NCI-H2171 (cell line): ENCODE measurements at places on chromosomes 3 and 15.

GRCh38 chr3:152621006-152621868 lies 213.7 kb upstream of the P2RY1 start:
- DNase-seq: no peak

DNA sequence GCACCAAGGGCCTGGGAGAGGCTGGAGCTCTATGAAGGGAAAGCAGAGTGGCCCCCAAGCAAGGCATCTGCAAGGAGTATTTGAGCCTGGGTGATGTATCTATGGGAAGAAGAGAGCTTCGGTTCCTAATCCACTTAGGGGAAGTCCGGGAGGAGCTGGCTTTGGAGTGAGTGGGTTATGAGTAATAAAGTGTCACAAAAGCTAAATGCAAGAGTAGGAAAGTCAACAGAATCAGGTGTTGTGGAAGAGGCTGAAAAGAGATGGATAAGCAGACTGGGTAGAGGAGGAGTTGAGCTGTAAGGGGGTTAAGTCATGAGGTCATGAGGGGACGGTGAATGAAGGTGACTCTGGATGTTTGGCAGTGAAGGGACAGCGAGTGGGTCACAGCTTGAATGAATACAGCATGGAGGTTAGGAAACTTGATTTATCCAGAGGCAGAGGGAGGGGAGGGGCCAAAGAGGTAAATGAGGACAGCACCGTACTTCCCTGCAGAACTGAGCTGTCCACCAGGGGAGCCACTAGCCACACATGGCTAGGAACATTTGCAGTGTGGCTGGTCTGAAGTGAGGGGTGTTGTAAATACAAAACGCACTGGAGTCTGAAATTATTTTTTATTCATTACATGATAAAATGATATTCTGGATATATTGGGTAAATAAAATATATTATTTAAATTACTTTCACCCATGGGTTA lies 83.3 kb downstream of the ADCY5 start:
- no peak for DNase-seq

- no peak for DNase-seq
Measured at GRCh38 chr3:197042539-197042938, 12.9 kb upstream of the MELTF start.

DNA sequence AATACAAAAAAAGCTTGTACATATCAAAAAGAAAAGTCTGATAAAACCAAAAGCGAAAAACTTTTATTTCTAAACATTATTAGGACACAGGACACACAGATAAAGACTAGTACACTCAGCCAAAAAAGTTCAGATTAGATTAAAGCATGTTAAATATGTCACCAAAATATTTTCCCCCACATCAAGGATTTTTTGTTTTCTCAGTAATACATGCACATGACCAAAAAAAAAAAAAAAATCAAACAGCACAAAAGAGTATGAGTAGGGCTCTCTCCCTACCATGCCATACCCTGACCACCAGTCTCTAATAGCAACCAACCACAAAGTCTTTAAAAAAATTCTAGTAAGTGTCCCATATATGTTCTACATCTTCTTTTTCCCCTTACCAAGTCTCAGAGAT lies 77.4 kb downstream of the LRRFIP2 start:
- no peak for DNase-seq

- peak; percentile 62 for DNase-seq
Measured at GRCh38 chr3:49017971-49018706, at the start of gene DALRD3. DALRD3 (minus strand) TSS chr3:49018580; CDS start chr3:49018564, 16 bp downstream.

DNA sequence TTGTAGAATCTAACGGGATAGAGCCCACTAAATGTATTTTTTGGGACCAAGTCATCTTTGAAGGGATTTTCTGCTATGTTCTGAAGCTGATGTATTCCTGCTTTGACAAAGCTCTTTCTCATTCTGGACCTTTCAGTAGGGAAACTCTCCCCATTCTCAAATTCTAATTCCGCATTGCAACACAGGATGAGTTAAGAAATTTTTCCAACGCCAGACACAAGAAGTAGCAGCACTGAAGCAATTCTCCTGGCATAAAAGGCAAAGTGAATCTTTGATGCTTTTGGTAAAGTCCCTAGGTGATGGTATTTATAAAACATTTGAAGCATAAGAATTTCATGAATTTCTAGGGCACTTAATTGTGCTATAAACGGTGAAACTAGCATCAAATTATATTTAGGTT lies 76.8 kb downstream of the ZPLD1 start:
- DNase-seq: no peak

DNA sequence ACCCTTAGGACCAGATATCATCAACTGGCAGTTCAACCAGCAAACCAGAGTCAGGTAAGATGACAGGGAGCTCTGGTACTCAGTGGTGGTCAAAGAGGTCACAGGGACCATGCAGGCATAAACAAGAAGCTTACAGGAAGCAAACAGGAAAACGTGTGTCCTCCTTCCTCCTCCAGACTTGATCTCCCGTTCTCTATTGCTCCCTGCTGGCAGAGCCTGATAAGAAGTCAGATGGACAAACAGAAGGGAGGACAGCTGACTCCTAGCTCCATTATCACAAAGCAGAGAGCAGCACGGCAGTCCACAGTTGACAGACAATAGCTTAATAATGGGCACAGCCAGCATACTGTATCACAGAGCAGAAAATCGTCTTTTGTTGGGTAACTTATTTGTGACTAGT lies 156.5 kb upstream of the SLC2A2 start:
- DNase-seq: no peak

DNA sequence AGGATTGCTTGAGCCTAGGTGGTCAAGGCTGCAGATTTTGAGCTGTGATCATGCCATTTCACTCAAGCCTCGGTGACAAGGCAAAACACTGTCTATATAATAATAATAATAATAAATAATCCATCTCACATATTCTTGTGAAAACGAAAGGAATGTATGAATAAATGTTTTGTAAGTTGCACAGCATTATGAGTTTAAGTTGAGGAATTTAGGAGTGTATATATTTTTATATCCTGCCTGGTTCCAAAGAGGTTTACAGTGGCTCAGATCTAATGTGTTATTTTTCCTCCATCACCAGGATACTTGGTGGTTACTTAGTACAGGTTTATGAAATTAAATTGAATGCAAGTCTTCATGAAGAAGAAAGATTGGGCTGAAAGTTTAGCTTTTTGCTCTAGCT lies 77.2 kb downstream of the ATG7 start:
- no peak for DNase-seq

GRCh38 chr3:39440316-39440715 lies 27.2 kb upstream of the MOBP start:
- no peak for DNase-seq

- DNase-seq: no peak
Measured at GRCh38 chr15:36755341-36756000, 176.0 kb downstream of the CDIN1 start.

DNA sequence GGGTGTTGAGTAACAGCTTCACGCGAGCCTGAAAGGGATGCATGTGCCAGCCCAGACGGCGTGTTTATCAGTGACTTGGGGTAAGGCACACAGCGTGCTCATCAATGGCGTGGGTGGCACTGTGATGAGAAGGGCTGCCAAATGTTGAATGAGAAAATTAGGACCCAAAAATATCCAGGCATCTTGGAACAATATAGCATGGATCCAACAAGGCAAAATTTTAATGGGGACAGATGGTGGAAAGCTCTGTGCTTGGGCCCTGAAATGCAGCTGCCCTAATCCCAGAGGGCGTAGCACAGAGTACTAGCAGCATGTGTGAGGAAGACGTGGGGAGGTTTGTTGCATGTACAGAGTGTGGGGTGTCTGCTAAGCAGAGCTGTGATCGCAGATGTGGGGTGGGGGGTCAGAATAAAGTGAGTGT lies 48.9 kb downstream of the SSUH2 start:
- no peak for DNase-seq

DNA sequence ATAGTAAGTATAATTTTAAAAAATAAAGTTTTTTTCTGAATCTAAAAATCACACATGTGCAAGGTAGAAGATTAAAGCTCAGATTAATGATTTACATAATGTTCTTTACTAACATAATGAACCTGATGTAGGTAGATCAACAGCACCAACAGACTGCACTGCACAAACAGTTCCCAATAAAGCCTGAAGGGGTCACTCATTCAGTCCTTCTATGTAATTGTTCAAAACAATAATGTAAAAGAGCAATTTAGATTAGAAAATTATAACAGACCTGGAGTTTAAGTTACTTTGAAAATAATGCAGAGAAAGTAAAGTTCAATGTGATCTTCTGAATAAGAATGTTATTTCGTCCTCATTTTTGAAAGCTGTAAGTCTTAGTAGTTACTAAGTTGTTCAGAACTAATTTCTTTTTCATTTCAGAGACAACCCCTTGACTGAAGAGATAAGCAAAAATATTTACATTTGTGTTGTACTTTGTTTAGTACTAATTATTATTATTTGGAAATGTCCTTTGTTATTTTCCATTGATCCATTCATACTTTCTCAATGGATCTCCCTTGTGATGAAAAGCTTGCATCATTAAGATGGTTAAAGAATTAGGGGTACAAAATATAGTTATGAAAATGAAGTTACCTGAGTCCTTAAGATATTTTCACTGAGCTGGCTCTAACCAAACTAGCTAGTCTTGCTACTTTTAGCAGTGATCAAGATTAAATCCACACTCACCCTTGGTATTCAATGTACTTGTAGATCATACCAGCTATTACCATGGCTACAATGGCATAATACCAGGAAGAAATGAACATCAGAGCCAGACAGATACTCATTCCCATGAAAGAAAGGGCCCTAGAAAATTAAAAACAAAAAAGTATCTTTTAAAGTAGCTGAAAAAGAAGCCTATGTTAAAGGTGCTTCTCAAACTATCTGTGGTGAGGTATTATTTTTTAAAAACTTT lies 16.8 kb downstream of the EMC4 start:
- DNase-seq: no peak

- DNase-seq: no peak
Measured at GRCh38 chr3:3201611-3202010, 22.1 kb upstream of the CRBN start.

GRCh38 chr15:65578904-65579728 lies 31.8 kb downstream of the INTS14 start:
- DNase-seq: no peak

GRCh38 chr3:14204515-14205284 lies 26.1 kb downstream of the LSM3 start:
- no peak for DNase-seq

GRCh38 chr3:187739561-187740332 lies 5.5 kb downstream of the BCL6 start:
- DNase-seq: peak; percentile 43

GRCh38 chr3:17573396-17573795 lies 169.0 kb downstream of the TBC1D5 start:
- no peak for DNase-seq

GRCh38 chr3:10182950-10183349 lies 18.2 kb downstream of the IRAK2 start:
- DNase-seq: no peak

GRCh38 chr3:152319256-152319655 lies 50.5 kb downstream of the MBNL1 start:
- no peak for DNase-seq

- DNase-seq: no peak
Measured at GRCh38 chr3:127914584-127914983, 448 bp upstream of the KBTBD12 start.

GRCh38 chr15:98955331-98955730 lies 52.3 kb downstream of the PGPEP1L start:
- DNase-seq: no peak

GRCh38 chr15:100125401-100126191 lies 216.2 kb downstream of the ADAMTS17 start:
- no peak for DNase-seq

- no peak for DNase-seq
Measured at GRCh38 chr3:126682009-126682408, 22.0 kb upstream of the CHCHD6 start.

GRCh38 chr3:141876891-141877621 lies 613 bp downstream of the ATP1B3 start:
- DNase-seq: peak; percentile 14

DNA sequence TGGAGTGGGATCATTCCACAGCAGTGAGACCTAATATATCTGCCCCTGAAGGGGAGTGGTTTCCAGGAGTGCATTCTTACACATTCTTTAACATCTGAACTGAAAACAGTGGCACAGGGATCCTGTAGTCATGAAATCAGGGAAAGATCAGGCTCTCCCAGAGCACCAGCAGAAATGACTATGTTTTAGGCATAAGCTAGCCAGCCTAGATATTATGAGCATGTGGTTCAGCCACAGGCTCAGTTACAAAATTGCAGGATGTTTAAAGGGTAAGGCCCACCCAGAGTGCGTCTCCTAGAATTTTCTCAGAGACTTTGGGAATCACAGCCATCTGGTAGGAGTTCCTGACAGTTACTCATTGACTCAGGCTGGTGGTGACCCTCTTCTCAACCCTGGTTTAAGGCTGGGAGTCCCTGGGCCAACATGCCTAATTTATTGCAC lies 20.9 kb downstream of the FSTL1 start:
- no peak for DNase-seq

DNA sequence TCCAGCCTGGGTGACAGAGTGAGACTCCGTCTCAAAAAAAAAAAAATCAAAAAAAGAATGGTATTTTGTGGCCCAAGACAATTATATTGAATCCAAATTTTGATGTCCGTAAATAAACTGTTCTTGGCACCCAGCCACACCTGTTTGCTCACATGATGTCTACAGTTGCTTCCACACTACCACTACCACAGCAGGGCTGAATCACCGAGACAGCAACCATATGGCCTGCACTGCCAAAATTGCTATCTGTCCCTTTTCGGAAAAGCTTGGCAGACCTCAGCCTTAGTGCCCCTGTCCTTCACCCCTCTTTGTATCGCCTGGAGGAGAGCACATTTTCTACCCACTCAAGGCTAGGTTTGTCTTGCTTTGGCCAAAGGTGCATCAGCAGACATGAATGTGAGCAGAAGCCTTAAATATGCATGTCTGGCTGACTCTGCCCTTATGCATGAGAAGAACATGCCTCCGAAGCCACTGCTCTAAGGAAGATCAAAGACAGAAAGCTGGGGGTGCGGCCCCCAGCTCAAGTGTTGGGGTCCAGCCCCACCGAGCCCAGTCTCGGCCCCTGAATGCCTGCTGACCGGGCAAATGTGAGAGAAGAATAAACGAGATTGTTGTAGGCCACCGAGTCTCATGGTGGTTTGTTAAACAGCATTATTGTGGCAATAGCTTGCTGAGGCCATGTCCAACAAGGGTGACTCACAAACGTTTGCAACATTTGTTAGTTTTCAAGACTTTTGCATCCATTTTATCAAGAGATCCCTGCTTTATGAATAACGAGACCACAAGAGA lies 108.1 kb downstream of the TPRA1 start:
- DNase-seq: peak; percentile 23

DNA sequence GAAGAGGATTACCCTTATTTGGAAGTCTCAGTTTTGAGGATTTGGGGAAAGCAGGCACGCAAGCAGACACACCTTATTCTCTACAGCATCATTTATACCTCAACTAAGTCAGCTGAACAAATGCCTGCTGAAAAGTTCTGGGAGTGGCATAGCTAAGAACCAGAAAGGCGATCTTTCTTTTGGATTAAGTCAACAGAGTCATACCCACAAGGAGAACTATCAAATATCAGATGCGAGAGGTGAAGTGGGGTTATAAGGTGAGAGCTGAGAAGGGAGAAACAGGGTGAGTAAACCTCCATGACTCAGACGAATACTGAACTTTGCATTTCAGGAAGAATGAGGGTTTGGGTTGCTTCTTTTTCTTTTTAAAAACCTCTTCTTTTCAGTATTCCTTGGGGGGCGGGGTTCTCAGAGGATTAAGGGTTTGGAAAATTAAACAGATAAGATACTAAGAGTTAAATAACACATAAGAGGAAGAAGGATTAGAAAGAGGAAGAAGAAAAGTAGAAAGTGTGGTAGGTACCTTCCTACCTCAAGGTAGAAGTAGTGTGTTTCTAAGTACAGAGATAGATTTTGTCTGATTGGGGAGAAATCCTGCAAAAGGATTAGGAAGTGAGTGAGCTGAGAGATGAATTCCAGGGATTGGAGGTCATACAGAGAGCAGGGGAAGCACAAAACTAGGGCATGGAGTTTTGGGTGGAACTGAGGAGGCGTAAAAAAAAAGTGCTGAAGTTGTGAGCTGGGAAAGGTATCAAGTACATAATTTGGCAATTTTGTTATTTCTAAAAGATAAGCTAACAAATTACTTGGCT lies 41.3 kb upstream of the ICE2 start:
- DNase-seq: no peak
